ENCODE measurements at places on chromosomes 12 and 14. TPM values are rescaled to one million over a fixed set of nuclear protein-coding genes. Genes with fewer than 3 reads are reported as not detected.

Gene AJUBA
- 53.0 TPM for total RNA-seq

Gene PAH
- total RNA-seq: not detected

Gene HOTAIR
- not detected for total RNA-seq

Gene PROX2
- total RNA-seq: not detected

Gene SLC25A47
- total RNA-seq: under 0.01 TPM

Gene ZFHX2
- total RNA-seq: under 0.01 TPM

Gene TDRD9
- 2.5 TPM for total RNA-seq

Gene RNASE3
- total RNA-seq: not detected

Gene GDF3
- total RNA-seq: not detected

Gene PTPRR
- total RNA-seq: 2.8 TPM

Gene BDKRB1
- total RNA-seq: 2.5 TPM

Gene ZDHHC22
- not detected for total RNA-seq

Gene EAPP
- 52.7 TPM for total RNA-seq

Gene C12orf54
- total RNA-seq: not detected

Gene ASB2
- under 0.01 TPM for total RNA-seq

Gene ZNF26
- total RNA-seq: 10.9 TPM

Gene PPP1R36
- 0.28 TPM for total RNA-seq

Gene GLS2
- under 0.01 TPM for total RNA-seq

Gene PIWIL1
- not detected for total RNA-seq

Gene PPFIBP1
- 171 TPM for total RNA-seq

Gene NEUROD4
- total RNA-seq: not detected

Gene HOXC12
- total RNA-seq: not detected

Gene ATG2B
- 18.6 TPM for total RNA-seq

Gene CLEC4C
- not detected for total RNA-seq

Gene MSI1
- not detected for total RNA-seq

Gene SIX1
- total RNA-seq: 0.38 TPM

Gene CRACR2A
- total RNA-seq: 10.7 TPM

Gene SMOC1
- total RNA-seq: 0.85 TPM

Gene ATL1
- 8.5 TPM for total RNA-seq

Gene KRT78
- total RNA-seq: not detected

Gene SLC39A5
- 0.85 TPM for total RNA-seq

Gene SERPINA5
- total RNA-seq: under 0.01 TPM

Gene TROAP
- total RNA-seq: 1.1 TPM

Gene FAM186B
- 0.28 TPM for total RNA-seq

Gene HOXC6
- under 0.01 TPM for total RNA-seq

Gene CDKL1
- 2.9 TPM for total RNA-seq

Gene MMP19
- 2.5 TPM for total RNA-seq

Gene USP30
- total RNA-seq: 4.0 TPM

Gene RASSF9
- total RNA-seq: 0.85 TPM

Gene P2RX2
- not detected for total RNA-seq

Measured in regular cardiac myocyte (primary cell).